ENCODE measurements at places on chromosomes 5 and 9. TPM values are rescaled to one million over a fixed set of nuclear protein-coding genes. Genes with fewer than 3 reads are reported as not detected.

SLC46A2 gene
- 0.18 TPM for polyA plus RNA-seq

CDC20B gene
- not detected for polyA plus RNA-seq

C9orf153 gene
- polyA plus RNA-seq, result not detected

COL27A1 gene
- polyA plus RNA-seq, result 0.16 TPM

IL5 gene
- not detected for polyA plus RNA-seq

CTSL gene
- polyA plus RNA-seq, result 0.13 TPM

SLC36A3 gene
- not detected for polyA plus RNA-seq

TIMD4 gene
- polyA plus RNA-seq, result 0.16 TPM

LRRC19 gene
- polyA plus RNA-seq, result not detected
